ENCODE measurements at places on chromosomes 5 and 9.

- no peak for DNase-seq
Measured at GRCh38 chr9:36843964-36844363, 190.1 kb downstream of the PAX5 start.

GRCh38 chr5:54083851-54084250 lies 226.5 kb downstream of the ARL15 start:
- no peak for DNase-seq

DNA sequence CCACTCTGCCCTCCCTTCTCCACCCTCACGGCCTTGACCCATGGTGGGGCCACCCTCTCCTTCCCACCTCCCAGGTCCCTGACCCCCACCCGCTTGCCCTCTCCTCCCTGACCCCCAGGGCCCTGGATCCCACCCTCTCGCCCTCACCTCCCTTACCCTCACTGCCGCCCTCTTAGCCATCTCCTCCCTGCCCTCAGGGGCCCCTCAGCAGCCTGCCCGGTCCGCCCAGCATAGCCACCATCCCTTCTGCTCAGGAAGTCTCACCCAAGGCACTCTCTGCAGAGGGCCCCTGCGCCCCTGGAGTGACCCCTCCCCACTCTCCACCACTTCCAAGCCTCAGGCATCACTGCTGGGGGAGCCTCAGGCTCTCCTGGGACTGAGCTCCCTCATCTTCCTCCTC lies 66.3 kb downstream of the MRPL36 start:
- no peak for DNase-seq

GRCh38 chr5:24899180-24899579 lies 254.4 kb upstream of the CDH10 start:
- DNase-seq = no peak

DNA sequence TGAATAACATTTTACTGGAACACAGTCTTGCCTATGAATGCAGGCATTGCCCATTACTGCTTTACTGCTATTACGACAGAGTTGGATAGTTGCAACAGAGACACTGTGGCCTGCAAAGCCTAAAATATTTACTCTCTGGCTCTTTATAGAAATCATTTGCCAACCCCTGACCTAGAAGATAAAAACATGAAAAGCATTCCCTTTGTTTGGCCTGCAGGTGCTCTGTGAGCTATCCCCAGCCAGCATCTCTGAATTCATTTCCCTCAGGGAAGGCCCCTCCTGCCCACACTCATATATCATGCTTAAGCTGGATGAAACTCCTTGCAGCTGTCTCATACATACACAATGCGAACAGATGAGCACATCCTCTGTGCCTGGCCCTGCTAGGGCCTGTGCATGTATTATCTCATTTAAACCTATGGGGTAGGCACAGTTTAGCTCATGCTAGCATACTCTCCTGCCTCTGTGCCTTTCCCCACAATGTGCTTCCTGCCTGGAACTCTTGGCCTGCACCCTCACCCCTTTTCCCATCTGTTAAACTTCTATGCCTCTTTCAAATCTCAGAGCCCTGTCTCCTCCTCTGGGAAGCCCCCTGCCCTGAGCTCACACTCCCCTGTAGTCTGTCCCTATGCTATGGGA lies 193.1 kb downstream of the PAX5 start:
- no peak for DNase-seq

Measured in CD4-positive, alpha-beta T cell treated with Interferon gamma for 1 hour (primary cell).